ENCODE measurements at places on chromosomes 6 and 20.

GRCh38 chr6:85675030-85675819, 32.5 kb upstream of the SYNCRIP start:
- no peak for DNase-seq

- DNase-seq = no peak
These were observed 9.5 kb downstream of the DNPH1 start for GRCh38 chr6:43219814-43220213.

DNA sequence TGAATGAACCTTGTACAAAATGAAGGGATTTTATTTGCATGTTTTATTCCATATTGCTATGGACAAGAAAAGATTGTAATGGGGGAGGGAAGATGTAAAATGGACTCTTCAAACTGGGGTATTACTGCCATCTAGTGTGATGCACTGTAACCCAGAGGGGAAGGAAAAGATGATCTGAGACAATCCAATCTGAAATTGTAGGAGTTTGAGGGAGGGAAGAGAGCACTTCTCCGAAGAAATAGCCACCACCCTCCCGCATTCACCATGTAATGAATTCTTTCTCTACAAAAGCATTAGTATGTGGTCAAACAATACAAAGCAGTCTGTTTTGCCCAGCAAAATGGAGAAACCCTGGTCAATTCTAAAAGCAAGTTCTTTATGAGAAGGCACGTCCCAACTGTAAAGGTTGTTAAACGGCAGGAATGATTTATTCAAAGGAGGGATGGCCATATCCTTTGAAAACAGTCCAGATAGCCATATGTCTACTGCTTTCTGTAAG, 679.5 kb upstream of the NRSN1 start:
- DNase-seq = no peak

DNA sequence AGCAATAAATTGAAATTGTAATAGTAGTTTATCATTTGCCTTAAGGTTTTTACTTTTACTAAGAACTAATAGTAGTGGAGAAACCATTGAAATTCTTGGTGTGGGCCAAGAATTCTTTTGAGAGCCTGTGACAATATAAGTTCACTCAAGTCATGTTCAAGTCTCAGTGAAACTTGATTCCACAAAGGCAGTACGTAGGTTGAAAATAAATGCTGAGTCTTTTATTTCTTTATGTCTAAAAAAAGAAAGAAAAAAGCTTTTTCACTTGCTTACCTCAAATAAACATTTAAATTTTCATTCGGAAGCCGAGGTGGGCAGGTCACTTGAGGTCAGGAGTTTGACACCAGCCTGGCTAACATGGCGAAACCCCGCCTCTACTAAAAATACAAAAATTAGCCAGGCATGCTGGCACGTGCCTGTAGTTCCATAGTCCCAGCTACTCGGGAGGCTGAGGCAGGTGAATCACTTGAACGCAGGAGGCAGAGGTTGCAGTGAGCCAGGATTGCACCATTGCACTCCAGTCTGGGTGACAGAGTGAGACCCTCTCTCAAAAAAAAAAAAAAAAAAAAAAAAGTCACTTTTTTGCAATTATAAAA, 57.8 kb upstream of the NELFCD start:
- no peak for DNase-seq

DNA sequence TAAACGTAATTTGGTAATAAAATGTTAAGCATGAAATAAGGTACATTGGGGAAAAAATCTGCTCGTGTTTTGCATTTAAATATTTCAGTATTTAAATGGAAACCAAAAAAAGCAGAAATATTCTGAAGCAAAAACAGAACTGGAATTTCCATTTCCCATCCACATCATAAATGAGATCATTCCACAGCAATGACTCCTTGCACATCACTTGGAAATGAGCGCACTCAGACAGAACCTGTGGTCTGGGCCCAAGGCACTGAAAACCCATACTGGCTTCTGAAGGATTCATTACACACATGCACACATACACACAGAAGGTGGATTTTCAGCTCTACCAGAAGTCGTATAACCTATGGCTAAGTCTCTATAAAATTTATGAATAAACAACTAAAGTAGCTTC, 174.8 kb downstream of the IBTK start:
- no peak for DNase-seq

DNA sequence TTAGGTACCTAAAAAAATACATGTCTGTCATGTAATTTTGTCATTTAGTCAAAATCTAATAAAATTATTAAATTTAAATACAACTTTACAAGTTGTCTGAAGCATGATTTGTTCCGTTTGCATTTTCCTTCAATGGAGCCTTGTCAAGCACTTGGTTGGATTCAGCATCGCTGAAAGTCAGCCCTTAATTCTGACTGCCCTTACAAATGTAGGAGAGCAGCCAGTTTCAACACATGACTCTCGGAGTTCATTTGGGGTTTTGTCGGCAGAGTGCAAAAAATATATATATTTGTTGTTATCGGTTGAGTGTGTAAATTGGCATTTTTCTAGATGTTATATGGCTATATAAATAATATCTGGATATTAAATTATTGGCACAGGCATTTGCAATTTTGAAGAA, 180.6 kb downstream of the RPS12 start:
- no peak for DNase-seq

DNA sequence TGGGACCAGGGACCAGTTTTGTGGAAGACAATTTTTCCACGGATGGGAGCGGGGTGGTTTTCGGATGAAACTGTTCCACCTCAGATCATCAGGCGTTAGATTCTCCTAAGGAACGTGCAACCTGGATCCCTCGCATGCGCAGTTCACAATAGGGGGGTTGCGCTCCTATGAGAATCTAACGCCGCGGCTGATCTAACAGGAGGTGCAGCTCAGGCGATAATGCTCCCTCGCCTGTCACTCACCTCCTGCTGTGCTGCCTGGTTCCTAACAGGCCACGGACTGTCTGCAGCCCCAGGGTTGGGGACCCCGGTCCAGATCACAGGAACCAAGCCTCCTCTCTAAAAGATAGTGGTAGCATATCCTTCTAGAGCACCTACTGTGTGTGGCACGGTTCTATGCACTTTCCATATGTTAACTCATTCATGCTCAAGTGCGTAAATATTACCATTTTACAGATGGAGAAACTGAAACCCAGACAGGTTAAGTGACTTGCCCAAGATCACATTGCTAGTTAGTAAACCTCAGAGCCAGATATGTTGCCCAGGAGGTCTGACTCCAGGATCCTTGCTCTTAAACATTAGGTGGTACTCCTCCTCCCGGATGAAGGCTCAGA, 25.3 kb downstream of the SPDEF start:
- DNase-seq = no peak

DNA sequence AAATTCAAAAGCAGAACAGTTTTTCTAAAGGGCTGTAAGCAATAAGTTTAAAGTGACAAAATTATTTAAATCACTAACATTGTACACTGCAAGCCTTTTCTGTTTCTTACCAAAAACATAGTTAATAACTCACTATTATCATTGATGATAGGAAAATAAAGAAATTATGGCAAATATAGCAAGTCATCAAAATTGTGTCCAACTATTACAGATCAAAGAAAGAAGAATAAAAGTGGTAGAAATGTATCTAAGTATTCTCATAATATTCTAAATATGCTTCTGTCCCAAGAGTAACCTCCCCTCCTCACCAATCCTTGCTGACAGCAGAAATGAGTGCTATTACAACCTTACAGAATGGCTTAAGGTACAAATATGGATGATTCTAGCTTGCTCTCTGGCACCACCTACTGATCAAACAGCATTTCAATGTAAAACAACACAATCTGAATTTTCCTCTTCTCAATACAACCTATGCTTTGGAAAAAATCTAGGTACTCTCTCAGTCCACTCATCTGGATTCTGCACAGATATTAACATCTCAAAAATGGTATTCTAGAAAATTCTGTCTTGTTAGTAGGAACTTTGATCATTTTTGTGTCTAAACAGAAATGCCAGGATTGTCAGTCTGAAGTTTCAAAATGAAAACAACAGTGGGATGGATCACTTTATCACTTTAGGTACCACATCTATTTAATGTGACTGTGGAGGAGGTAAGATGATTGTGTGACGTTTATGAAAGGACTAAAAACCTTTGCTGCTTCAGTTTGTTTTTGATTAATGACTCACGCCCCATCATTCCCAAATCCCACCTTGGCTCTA, 40.9 kb downstream of the ZFP64 start:
- DNase-seq = no peak

- DNase-seq = no peak
These were observed 97.1 kb downstream of the ESR1 start for GRCh38 chr6:151904631-151905030.

DNA sequence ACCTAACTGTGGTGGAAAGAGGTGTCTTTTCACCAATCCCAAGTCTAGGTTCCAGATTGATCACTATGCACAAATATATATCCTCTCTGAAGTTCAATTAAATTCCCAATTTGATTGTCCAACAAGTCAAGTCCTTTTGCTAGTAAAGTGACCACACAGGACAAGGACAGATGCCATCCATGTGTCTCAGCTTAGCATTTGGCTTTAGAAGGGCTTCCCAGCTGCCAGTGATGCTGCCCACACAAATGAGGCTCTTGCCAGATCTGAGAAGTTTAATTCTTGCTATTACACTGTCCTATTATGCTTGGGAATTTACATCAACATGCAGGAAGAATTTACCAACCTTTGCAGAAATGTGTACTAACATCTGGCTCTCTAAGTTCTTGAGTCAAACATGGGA, 108.5 kb downstream of the COL9A1 start:
- DNase-seq = no peak

Measured in stimulated activated CD4-positive, alpha-beta T cell treated with anti-CD3 and anti-CD28 coated beads, Interleukin-4, amount 100 ng/mL, for 4 hours (primary cell).